ENCODE measurements at places on chromosomes 2 and 18.

DNA sequence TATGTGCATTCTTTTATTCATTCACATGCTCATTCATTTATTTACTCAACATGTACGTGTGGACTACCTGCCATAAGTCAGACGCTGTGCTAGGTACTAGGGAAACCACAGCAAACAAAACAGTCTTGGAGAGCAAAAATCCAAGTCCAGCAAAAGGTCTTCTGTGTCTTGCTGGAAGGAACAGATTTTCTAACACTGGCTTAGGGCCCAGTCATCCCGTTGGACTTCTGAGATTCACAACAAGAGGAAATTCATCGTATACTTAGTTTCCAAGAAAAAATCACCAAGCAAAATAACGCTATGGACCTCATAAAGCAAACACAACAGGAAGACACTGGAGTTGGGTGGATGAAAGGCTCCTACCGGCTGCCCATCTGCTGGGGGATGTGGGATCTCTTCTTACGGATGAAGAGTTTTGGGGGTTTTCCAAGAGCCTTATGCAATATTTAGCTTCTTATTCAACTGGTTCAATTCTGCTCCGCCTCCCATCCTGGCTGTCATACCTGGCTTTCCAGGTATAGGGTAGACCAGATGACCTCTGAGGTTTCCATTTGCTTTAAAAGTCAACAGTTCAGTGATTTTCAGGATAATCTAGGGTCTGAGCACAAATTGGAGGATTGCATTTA lies 262.7 kb downstream of the HAUS1 start:
- no peak for DNase-seq

DNA sequence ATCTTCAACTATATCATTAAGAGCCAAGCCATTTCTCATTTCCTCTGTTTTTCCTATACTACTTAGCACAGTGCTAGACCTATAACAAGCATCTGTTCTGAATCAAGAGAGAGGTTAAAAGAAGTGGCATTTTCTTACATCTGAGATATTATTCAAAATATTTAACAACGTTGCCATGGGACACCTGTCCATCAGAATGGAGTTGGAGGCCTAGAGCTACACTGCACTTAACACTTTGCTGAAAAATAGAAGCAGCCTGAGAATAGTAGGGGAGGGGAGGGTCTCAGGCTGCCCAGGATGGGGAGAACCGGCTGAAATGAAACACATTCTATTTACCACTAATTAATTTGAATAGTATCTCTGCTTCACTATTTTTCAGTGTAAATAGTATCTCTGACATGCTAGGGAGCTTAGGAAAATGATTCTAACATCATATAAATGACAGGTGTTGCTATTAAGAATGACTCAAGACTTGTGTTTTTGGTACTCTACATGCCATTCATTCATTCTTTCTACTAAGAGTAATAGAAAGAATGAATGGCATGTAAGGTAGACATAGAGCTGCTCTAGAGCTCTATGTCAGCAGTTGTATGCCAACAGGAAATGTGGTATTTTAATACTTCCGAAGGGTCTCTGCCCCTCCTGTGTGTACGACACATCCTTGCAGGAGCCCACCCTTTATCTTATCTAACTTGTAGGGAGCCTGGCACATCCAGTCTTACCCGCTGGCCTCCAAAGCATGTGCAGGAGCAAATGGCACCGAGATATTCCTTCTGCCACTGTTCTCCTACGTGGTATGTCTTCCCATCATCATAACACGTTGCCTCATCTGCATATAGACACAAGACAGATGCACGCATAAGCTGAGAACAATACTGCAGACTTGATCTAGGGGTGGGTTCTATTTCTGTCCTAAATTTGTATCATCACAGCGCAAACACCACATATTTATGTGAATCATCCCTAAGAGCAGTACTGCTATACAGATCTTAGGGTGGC lies 52.6 kb downstream of the ATIC start:
- no peak for DNase-seq

DNA sequence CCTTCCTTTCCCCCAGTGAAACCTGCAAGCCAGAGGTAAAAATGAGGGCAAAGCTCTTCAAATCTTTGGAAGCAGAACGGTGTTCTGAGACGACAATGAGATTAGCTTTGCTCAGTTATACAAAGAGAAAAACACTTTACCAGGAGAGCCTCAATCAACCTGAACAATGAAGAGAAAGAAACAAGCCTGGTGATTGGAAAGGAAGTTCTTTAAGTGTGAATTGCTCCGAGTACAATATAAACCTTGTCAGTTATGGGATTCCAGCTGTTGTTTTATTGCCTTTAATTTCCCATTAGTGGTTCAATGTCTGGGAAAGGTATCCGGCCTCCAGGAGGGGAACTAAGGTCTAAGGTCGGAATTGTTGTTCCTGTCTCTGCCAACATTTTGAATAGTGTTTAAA lies 901.6 kb downstream of the EPHA4 start:
- DNase-seq, result no peak

GRCh38 chr2:18527326-18527725 lies 33.1 kb downstream of the RDH14 start:
- no peak for DNase-seq

DNA sequence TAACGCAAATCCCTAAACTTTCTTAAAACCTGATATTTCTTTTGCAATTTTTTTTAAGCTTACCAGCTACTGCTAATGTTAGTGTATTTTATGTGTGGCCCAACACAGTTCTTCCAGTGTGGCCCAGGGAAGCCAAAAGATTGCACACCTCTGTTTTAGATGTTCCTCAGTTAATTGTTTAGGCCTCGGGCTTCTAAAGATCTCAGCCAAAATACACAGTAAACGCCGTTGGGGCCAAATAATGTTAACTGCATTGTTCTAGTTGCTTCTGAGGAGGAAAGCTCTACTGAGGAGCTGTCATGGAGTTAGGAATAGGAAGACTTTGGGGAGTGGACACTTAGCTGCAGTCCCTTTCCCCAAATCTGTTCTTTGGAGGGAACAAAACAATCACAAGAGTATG lies 2.0 kb downstream of the HSPE1 start:
- DNase-seq, result no peak

Data from CD4-positive, alpha-beta T cell treated with Interleukin-1 beta for 1 hour (primary cell).